ENCODE measurements at places on chromosomes 16 and 17. TPM values are rescaled to one million over a fixed set of nuclear protein-coding genes. Genes with fewer than 3 reads are reported as not detected.

- no peaks in the 10 kb centered on the region for H3K27me3 ChIP-seq
- peak overlapping the region; percentile 10 for H3K4me3 ChIP-seq
- DNase-seq: peak; percentile 51
- peak overlapping the region; percentile 82 for H3K27ac ChIP-seq
- no peaks in the 10 kb centered on the region for H3K36me3 ChIP-seq
Observed at GRCh38 chr16:81469710-81470535, 25.3 kb downstream of the CMIP start.

DNA sequence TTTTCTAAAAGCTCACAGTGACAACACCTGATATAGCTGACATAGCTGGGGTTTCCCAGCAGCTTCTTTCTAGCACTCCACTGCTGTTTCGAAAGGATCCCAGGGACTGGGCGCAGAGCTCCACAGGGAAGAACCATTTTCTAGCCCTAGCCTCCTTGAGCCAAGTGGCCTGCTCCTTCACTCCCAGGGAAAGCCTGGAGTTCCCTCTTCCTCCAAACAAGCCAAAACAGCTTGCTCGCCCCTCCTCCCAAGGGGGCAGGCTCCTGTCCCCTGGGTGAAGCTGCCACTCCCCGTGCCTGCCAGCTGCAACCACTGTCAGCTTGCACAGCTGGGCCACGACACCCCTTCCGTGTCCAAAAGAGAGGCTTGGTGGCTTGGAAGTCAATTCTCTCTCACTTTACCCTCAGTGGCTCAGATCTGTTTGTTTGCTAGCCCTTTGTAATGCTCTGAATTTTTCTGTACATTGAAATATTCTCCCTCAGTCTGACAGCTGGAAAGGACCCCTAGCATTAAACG is 59.8 kb downstream of the CYTH1 start:
- H3K36me3 ChIP-seq: peaks cover 5% of the 10 kb centered on the region
- H3K4me3 ChIP-seq: no peak overlapping the region
- peaks cover 97% of the 10 kb centered on the region for H3K4me1 ChIP-seq
- peak; percentile 56 for DNase-seq
- H3K27me3 ChIP-seq: no peaks in the 10 kb centered on the region
- H3K27ac ChIP-seq: peak overlapping the region; percentile 81

DNA sequence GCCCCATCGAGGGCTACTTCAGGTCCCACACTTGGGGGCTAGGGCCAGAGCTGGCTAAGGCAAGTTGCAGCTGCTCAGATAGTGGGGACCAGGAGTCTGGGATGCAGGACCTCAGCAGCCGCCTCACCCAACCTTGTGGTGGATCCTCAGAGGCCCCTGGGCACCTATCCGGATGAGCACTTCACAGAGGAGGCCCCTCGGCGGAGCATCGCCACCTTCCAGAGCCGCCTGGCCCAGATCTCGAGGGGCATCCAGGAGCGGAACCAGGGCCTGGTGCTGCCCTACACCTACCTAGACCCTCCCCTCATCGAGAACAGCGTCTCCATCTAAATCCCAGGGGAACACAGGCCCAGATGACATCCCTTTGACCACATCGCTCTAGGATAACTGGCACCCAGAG is 9.4 kb downstream of the ALOX15B start:
- no peaks in the 10 kb centered on the region for H3K4me1 ChIP-seq
- H3K36me3 ChIP-seq: no peaks in the 10 kb centered on the region
- H3K27me3 ChIP-seq: no peaks in the 10 kb centered on the region
- H3K27ac ChIP-seq: no peak overlapping the region
- no peak for DNase-seq
- H3K4me3 ChIP-seq: no peak overlapping the region

DNA sequence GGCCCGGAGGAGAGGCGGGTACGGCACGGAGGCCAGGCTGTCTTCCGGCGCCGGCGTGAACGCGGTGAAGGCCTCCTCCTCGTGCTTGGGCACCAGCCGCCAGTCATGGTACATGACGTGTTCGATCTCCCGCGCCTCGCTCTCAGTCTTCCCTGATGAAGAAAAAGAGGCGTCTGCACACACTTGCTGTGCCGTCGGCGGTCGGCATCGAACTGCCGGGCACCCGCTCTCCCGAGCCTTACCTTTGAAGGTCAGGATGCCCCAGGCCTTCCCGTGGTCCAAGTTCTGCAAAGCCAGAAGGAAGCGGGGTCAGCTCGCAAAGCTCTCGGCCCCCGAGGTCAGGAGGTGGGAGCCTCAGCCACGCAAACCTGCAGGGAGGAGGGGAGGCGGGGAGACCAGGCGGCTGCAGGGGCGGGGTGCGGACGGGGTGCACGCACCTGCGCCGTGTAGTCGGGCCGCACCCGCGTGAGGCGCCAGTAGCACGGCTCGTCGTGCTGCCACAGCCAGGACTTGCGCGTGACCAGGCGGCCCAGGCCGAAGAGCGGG is at the start of gene EME2:
TSS of gene EME2 (plus strand) at position 449 of the 546 bp plus-strand sequence. CDS start 418 bp downstream, outside the sequence.
- peak within 1 kb of the TSS; percentile 93 for H3K4me3 ChIP-seq
- H3K36me3 ChIP-seq: peaks cover 15% of the 10 kb centered on the region
- peak within 1 kb of the TSS; percentile 93 for H3K27ac ChIP-seq
- H3K4me1 ChIP-seq: peaks cover 7% of the 10 kb centered on the region
- no peaks in the 10 kb centered on the region for H3K27me3 ChIP-seq
- peak; percentile 69 for DNase-seq

The PRR35 gene
- not detected for total RNA-seq

Measured in activated naive CD4-positive, alpha-beta T cell treated with anti-CD3 and anti-CD28 coated beads for 36 hours (primary cell).